CD4-positive, CD25-positive, alpha-beta regulatory T cell (primary cell): ENCODE measurements at places on chromosomes 4 and X.

DNA sequence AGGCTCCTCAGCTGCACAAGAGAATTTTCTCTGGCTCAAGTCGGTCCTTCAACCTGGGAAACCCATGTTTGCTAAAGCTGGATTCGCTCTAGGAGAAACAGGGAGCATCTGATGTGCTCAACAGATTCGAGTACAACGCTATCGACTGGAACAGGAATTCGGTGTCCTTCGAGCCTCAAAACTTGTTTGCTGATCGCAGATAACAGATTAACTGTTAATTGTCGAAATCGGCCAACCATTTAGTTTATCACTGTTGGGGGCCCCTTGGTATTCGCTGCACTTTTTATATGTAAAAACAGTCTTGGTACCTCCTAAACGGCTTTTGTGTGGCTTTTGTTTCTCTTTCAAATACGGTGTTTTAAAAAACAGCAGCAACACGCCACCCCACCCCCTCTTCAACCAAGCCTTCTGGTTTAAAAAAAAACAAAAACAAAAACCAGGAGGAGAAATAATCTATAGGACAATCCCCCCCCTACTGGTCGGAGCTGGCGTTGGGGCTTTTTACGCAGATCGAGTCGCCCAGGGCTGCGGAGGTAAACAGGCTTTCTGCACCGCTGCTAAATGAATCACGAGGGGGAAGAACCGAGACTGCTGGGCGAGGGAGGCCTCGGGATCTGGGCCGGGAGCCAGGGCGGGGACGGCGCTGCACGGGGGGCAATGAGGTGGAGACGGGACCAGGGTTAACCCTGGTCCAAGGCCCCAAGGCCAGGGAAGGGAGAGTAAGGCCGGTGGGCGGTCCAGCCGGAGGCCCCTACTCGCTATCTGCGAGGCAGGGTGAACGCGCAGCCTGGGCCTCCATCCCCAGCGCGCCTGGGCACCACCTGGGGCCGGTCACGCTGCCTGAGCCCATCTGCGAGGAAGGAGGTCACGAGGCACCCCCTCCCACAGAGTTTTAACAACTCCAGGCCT lies 71.7 kb upstream of the BCOR start:
- DNase-seq = peak; percentile 90

DNA sequence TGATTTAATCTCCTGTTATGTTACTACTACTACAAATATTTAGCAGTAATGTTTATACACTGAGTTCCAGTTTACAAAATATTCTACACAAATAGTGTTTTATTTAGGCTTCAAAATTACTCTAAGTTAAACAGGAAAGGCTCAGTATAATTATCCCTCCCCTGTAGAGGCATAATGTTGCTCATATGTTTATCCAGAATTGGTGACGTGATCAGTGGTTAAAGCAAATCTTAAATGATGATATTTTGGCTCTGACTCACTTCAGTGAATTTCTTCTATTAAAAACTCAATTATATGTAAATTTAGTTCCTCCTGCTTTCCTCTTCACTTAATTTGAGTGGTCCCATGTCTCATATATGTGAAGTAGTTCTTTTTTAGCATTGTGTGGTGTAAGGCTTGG lies 438.5 kb downstream of the ADGRL3 start:
- no peak for DNase-seq

GRCh38 chrX:71612256-71612655 lies 6.1 kb downstream of the CXCR3 start:
- DNase-seq = no peak

GRCh38 chr4:70914000-70914399 lies 11.8 kb downstream of the MOB1B start:
- DNase-seq = no peak

GRCh38 chr4:79678472-79679202 lies 270.6 kb upstream of the GK2 start:
- DNase-seq = no peak

- DNase-seq = no peak
Measured at GRCh38 chr4:122212880-122213279, 60.7 kb downstream of the BLTP1 start.

- no peak for DNase-seq
Measured at GRCh38 chr4:141410839-141411238, 190.1 kb downstream of the ZNF330 start.

GRCh38 chr4:58962424-58962823 lies 1852.2 kb upstream of the IGFBP7 start:
- no peak for DNase-seq

- DNase-seq = no peak
Measured at GRCh38 chr4:121726642-121727268, 30.0 kb upstream of the ANXA5 start.

DNA sequence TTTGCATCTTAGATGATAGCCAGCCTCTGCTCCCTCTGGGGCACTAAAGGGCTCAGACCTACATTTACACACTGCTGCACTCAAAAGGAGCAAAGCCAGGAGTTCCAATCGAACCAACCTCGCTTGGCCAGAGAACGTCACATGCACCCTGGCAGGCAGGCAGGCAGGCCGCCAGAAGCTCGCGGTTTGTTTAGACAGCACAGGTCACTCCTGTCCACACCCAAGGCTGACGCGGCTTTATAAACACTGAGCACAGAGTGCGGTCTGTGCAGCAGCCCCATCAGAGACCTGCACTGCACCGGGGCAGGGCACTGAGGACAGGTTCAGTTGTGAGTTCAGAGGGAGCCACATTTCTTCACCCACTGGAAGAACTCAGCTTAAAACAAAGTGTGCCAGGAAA lies 143.9 kb downstream of the BCOR start:
- no peak for DNase-seq

DNA sequence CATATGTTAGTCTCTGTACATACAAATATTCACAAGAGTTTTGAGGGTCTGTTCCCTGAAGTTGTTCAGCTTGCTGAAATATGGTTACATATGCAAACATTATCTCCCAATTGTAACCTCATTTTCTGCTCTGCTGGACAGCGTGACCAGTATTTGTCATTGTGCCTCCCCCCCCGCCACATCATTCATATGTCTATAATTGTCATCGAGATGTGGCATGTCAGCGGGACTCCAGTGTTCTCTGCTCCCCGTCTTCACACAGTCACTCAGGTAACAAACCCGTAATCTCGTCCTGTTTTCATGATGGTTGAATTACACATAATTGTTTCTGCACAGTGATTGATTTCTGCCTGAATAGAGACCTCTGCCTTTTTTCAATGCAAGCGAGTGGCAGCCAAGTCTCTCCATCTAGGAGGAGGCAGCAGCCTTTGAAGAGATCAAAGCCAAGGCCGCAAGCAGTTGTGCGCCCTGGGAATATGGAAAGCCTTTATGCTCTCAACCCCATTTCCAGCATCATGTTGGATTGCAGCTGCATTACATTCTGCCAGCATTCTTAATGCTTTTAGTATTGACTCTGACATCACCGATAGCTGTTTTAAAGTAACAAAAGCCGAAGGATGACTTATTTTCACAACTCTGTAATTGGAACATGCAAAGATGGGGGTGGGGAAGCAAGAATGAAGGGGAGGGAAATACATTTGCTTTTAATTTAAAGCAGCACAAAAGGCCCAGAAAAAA lies 27.4 kb downstream of the LEF1 start:
- no peak for DNase-seq

DNA sequence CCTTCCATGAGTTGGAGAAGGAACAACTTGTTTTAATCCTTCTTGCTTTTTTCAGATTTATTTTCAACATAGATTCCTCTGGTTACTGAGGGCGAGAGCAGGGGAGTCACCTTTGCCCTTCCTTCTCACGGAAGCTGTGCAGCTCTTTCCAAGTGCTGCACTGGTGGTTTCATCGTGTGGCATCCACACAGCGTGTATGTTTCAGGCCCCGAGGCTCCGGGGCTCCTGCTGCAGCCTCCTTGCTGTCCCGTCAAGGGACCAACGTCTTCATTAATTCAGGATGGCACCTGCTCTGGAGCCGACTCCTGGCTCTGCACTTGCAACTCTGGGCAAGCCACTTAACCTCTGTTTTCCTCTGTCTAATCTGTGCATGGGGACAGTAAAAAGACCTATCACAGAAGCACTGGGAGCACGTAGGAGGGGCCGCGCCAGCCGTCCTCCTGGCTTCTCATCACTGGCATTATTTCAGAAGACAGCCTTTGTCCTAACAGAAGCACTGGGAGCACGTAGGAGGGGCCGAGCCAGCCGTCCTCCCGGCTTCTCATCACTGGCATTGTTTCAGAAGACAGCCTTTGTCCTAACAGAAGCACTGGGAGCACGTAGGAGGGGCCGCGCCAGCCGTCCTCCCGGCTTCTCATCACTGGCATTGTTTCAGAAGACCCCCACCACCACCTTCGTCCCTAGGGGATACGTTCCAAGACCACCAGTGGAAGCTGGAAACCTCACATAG lies 117.8 kb upstream of the NKX1-1 start:
- no peak for DNase-seq

- DNase-seq = no peak
Measured at GRCh38 chr4:174420316-174420715, 102.0 kb downstream of the HPGD start.

DNA sequence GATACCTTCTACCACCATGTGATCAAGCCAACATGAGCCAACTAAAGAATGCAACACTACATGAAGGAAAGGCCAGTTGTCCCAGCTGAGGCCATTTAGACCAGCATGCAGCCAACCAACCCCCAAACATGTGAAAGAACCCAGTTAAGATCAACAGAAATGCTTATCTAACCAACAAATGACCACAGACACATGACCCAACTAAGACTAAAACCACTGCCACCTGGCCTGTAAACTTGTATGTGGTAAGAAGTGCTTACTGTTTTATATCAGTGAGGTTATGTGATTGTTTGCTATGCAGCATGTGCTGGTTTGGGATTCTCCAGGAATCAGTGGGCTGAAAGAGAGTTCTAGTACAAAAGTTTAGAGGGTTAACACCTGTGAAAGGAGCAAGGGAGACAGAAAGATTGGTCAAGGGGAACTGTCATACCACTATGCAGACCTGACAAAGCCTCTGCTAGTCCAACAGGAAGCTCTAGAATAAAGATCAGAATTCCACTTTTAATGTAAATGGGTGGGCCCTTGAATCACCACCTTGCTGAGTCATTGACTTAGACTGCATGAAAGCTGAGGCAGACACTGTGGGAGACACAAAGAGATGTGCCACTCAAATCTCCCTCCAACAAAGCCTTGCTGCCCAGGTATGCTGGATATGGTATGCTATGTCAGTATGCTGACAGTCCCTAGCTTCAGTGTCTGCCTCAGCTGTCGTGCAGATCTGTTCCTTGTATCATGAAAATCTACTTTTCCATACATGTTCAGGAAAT lies 6.1 kb upstream of the SH3D19 start:
- no peak for DNase-seq

DNA sequence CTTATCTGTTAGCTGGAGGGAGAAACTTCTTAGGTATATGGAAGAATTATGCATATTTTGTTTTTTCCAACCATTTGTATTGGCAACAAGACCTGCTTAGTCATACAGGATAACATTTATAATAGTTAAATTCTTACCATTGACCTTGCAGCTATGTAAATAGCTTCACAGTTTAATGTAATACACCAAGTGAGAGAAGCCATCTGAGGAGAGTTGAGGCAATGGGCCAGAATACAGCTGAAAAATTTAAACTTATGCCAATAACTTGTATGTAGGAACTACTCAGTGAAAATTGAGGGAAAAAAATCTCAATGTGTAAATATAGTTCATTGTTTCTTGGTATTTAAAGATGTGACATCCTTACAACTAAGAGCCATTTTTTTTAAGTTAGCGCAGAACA lies 273.5 kb downstream of the DACH2 start:
- DNase-seq = no peak

DNA sequence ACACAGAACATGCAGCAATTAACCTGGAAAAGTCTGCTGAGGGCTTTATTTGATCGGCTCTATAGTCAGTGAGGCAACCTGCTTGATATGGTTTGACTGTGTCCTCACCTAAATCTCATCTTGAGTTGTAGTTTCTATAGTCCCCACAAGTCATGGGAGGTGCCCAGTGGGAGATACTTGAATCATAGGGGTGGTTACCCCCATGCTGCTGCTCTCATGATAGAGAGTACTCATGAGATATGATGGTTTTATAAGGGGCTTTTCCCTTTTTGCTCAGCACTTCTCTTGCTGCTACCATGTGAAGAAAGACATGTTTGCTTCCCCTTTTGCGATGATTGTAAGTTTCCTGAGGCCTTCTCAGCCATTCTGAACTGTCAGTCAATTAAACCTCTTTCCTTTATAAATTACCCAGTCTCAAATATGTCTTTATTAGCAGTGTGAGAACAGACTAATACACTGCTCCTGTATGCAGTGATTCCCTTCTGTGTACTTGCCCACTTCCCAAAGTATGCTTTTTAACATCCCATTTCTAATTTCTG lies 78.2 kb downstream of the NPFFR2 start:
- DNase-seq = no peak

DNA sequence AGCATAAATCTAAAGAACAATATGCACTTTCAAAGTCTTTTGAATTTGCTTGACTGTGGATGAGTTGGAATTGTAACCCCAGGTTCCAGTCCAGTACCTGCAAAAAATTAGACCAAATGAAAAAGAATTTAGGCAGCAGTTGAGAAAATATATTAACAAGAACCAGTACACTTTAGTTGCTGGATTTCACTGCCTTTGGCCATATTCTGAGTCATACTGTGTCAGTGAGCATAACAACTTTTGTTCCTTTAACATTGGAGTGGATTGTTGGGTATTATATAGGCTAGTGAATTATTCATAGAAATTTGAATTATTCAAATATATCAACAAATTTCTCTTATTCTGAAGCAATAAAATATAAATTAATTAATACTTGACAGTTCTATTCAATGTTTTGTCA lies 101.5 kb upstream of the SMAD1 start:
- no peak for DNase-seq

DNA sequence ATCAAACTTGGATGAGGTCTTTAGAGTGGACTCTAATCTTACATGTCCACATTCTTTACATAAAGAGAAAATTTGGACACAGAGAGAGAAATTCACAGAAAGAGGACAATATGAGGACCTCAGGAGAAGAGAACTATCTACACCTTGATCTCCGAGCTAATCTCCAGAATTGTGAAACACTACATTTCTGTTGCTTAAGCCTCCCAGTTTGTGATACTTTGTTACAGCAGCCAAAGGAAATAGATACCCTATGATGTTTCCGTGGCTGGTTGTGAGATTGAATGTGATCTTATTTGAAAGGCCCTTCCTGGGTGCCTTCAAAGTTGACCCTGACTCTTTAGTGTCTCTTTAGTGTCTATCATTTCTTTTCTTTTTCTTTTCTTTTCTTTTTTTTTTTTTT lies 326.1 kb upstream of the CLNK start:
- DNase-seq = no peak

- peak; percentile 8 for DNase-seq
Measured at GRCh38 chr4:177441061-177441802, 1.0 kb downstream of the AGA start.

DNA sequence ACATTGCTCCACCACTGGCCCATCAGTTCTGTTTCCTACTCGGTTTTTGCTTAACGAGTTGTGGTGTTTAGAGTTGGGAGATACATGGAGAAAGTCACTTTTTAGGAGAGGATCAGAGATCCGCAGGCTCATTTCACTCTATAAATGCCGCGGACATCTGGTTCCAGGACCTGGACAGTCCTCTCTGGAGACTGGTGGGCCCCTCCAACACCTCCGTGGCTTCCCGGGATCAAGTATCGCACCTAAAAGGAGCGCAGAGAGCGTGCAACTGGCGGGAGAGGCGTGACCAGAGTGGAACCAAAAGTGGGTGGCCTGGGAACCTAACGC lies 9.9 kb upstream of the CLTRN start:
- DNase-seq = no peak
